ENCODE measurements at places on chromosomes 4 and X.
A peak's percentile ranks its signal among the peaks of the same experiment; 100 is the strongest.

GRCh38 chr4:180710628-180711337 is 1532.4 kb upstream of the TENM3 start:
- DNase-seq, result peak; percentile 24

GRCh38 chr4:147761218-147761883 is 29.5 kb downstream of the ARHGAP10 start:
- no peak for DNase-seq

DNA sequence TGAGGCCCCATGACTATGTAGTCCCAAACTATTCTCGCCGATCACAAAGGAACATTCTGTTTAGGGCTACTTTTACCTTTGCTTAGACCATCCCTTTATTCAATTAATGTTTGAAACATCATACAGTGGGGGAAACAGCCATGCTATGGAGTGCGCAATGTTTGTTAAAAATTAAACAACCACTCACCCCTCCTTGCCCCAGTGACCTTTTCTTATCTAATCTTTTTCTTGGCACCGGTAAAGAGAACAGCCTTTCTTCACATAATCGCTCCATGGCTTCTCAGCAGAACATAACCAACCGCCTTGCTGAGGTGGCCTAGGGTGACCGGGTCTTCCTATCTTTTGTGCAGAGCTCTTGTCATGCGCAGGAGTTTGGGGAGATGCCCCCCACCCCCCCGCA is 152.6 kb downstream of the VCX3A start:
- no peak for DNase-seq

GRCh38 chr4:66906314-66906713 is 639.0 kb downstream of the CENPC start:
- no peak for DNase-seq

GRCh38 chrX:113833096-113834055 is 750.5 kb upstream of the HTR2C start:
- DNase-seq, result peak; percentile 37

DNA sequence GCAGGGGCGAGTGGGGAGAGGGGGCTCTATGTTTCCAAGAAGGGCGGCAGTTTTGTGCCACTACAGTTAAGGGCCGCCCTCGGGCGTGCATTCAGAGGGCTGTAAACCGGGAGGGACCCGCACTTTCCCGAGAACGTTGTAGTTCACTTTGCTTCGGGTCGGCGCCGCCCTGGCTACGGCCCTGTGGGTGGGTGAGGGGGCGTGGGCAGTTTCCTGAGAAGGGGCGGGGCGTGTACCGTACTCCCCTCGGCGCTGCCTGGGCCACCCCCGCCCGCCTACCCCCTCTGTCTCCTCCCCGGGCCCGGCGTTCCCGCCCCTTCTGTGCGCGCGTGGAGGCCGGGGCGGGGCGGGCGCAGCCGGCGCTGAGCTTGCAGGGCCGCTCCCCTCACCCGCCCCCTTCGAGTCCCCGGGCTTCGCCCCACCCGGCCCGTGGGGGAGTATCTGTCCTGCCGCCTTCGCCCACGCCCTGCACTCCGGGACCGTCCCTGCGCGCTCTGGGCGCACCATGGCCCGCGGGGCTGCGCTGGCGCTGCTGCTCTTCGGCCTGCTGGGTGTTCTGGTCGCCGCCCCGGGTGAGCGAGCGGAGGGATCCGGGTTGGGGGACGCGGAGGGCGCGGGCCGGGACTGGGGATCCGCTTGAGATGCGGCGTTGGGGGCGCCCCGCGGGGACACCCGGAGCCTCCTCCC is at the start of gene CD99:
CD99 (plus strand) TSS at position 440 of the 687 bp plus-strand sequence; CDS start at position 506, 66 bp downstream.
- DNase-seq, result peak; percentile 92

DNA sequence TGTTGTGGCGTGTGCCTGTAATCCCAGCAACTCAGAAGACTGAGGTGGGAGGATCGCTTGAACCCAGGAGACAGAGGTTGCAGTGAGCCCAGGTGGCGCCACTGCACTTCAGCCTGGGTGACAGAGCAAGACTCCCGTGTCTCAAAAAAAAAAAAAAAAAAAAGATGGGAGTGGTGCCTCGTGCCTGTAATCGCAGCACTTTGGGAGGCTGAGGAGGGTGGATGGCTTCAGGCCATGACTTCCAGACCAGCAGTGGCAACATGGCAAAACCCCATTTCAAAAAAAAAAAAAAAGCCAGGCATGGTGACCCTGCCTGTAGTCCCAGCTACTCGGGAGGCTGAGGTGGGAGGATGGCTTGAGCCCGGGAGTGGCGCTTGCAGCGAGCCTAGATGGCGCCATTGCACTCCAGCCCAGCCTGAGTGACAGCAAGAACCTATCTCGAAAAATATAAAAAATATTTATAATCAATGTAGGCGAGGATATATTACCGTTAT is 27.0 kb downstream of the EIF2S3 start:
- peak; percentile 72 for DNase-seq

- no peak for DNase-seq
These were observed 124.8 kb upstream of the KLF8 start for GRCh38 chrX:56107320-56107719.

- DNase-seq, result no peak
These were observed 1699.8 kb upstream of the IGFBP7 start for GRCh38 chr4:58809948-58810347.

- DNase-seq, result no peak
These were observed 43.2 kb upstream of the PITX2 start for GRCh38 chr4:110666030-110666429.

Measured in adipocyte (in vitro differentiated cells).